ENCODE measurements at places on chromosomes 11 and 22. TPM values are rescaled to one million over a fixed set of nuclear protein-coding genes. Genes with fewer than 3 reads are reported as not detected.

GRCh38 chr11:132576706-132577105, 955.6 kb downstream of the OPCML start:
- no peak for DNase-seq

- no peak for DNase-seq
Measured at GRCh38 chr11:93291898-93292297, 38.6 kb upstream of the DEUP1 start.

- DNase-seq: peak; percentile 49
Measured at GRCh38 chr22:24105013-24105360, 76.3 kb upstream of the SUSD2 start.

DNA sequence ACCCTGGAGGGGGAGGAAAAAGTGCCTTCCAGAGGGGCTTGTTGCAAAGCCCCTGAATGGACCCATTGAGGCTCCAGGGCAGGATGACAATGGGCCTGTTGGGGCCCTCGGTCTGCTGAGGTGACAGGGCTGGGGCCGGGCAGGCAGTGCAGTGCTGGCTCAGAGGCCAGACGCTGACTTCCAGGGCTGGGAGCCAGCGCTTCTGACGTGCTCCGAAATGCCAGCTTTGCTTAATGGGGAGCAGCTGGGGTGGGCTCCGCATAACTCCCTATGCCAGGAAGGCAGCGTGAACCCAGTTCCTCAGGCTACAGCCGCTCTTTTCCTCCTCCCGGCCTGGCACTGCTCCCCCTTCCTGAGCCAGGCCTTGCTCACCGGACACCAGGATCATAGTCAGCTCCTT, 17.7 kb downstream of the NAV2 start:
- no peak for DNase-seq

- no peak for DNase-seq
Measured at GRCh38 chr11:35937700-35938099, 6.2 kb upstream of the LDLRAD3 start.

DNA sequence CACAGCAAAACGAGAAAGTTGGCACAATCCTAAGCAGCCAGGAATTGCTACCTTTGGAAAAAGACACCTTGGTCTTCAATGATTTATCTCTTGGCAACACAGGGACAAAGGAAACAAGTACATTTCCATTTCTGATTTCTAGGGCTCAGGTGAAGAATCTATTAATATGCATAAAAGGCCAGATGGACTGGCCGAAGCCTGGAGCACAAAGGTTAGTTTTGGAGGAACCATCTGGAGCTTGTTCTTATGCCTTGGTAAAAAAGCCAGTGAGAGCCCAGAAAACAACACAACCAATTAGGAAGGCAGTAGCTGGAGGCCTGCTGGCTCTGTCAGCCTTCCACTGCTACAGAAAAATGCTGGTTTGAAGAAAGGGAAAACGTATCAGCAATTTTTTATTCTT, 713.5 kb upstream of the API5 start:
- no peak for DNase-seq

Gene PRR33
- 7.2 TPM for polyA plus RNA-seq

Gene MMP1
- 0.10 TPM for polyA plus RNA-seq

Gene FXYD2
- 2.2 TPM for polyA plus RNA-seq
